Bronchial epithelial cell (primary cell): ENCODE measurements at places on chromosomes 4 and X. TPM values are rescaled to one million over a fixed set of nuclear protein-coding genes. Genes with fewer than 3 reads are reported as not detected.

DNA sequence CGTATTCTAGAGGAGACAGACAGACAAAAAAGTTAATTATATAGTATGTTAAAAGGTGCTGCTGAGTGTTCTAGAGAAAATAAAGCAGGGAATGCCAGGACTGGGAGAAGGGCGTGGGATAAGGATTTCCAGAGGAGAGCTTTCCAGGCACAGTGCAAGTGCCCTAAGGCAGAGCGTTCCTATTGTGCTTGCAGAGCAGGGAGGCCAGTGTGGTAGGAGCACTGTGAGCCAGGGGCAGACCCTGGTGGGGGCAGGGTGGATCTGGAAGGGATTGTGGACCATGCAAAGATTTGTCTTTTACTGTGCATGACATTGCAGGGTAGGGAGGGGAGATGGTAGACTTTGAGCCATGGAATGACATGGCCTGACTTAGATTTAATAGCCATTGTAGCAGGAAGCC is 25.8 kb downstream of the EXOC1 start:
- DNase-seq: no peak

GRCh38 chr4:11889099-11889498 is 460.4 kb upstream of the HS3ST1 start:
- DNase-seq: no peak

The ARHGEF38 gene
- total RNA-seq: 0.26 TPM in 1 of 2 replicates, not detected in the other

- no peak for DNase-seq
Observed at GRCh38 chrX:132114607-132115006, 13.2 kb downstream of the FRMD7 start.

GRCh38 chrX:9781941-9782340 is 4.3 kb upstream of the SHROOM2 start:
- no peak for DNase-seq

GRCh38 chr4:38979081-38979480 is 53.1 kb downstream of the TMEM156 start:
- DNase-seq: no peak

DNA sequence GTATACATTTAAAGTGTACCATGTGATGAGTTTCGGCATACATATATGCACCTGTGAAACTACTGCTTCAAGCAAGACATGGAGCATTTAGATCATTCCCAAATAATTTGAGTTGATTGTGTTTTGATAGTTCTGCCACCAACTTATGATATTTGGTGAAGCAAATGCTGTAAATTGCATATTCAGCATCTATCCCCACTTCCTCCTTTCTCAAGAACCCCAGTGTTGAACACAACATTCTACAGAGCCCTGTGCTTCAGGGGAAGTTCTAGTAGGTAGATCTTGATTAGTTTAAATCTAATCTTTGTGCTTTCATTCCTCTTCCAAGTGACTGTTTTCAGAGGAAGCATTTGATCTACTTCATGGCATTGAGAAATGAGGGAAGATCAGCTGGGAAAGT is 5.4 kb upstream of the SHROOM3 start:
- DNase-seq: no peak

GRCh38 chr4:137359691-137360315 is 172.5 kb downstream of the PCDH18 start:
- no peak for DNase-seq

DNA sequence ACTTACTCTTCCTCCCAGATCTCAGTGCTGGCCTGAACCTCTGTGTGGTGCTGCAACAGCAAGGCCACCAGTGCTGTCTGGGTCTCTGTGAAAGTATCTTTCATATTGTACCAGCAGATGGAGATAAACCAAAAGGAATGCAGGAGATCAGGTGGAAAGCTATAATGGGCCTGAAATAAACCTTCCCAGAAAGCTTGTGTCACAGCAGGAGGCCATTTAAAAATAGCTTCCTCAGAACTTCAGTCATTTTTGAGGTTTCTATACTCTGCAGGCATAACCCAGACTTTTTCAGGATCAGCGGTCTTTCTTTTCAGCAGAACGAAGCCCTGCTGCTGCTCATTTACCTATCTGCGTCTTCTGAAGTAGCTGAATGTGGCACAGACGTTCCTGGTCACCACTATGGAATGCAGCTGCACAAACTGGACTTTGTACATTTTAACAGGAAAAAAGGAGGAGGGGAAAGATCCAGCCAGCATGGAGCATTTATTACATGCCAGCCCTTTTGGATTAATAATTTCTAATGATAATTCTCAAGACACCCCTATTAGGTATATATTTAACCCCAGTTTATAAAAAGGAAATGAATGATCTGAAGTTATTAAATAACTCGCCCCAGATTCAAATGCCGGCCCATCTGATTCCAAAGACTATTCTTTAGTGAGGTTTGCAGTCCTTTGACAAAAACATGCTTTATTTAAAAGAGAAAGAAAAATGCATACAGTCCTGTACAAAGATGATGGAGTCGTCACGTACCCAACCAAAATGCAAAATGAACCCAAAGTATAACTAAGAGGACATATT is 119.7 kb downstream of the NFKB1 start:
- DNase-seq: peak; percentile 78

The SLC34A2 gene
- total RNA-seq: under 0.01 and 1.8 TPM in 2 replicates

The SSX1 gene
- not detected in 2 replicates for total RNA-seq

DNA sequence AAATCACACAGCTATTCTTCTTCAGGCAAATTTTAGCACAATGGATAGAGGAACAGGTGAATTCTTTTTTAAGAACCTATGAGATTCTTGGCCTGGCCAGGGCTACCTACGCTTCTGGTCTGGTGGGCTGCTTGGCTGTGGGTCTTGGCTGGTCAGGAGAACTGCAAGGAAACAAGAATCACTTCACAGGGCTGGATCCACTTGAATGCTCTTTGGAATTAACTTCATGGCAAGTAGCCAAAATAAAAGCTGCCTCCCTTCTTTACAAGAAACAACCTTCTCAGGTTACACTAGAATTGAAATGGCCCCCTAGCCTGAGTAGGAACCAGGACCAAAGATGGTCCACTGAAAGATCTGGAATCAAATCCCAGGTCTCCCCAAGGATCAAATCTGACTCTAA is 519.1 kb downstream of the IQCM start:
- no peak for DNase-seq

The NXF2 gene
- total RNA-seq: not detected in 2 replicates

DNA sequence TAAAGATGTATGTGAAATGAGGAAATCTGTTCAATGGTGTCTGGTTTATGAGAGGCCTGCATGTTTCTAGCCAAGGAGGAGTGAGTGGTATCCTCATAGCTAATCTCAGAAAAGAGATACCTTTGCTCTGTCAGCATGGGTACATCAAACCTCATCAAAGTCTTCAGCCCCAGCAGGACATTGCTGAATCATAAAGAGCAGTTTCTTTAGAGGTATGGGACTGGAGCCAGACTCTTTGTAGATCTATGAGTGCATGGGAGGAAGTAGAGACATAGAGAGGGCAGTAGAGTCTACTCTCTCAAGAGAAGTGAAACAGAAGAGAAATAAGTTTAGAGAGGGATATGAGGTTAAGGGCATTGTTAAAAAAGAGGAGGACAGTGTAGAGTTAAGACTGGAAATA is 1950.9 kb downstream of the ARAP2 start:
- no peak for DNase-seq

- DNase-seq: peak; percentile 77
Observed at GRCh38 chr4:140141210-140141835, 12.7 kb downstream of the MAML3 start.

- DNase-seq: no peak
Observed at GRCh38 chr4:74315376-74315775, 7.1 kb downstream of the EPGN start.

GRCh38 chr4:176226736-176227135 is 31.4 kb upstream of the SPATA4 start:
- no peak for DNase-seq

DNA sequence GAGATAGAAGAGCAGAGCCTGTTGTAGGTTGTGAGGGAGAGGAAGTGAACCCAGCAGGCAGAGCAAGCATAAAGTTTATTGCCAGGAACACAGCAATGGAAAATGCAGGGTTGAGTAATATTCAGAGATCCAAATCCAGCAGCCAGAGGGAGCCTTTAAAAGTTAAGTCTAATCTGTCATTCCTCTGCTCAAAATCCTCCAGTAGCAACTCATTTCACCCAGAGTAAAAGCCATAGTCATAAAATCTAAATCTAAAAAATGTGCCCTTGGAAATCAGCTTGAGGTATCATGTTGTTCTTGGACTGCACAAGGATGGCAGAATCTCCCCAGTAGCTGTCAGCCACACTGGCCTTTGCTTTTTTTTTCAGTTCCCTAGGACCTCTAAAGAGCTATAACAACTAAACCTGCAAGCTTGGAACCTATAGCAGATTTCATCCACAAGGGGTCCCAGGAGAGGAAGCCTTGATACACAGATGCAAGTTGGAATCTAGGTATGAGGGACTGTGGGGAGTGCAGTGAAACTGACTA is 62.9 kb upstream of the FRAS1 start:
- peak; percentile 72 for DNase-seq

- DNase-seq: no peak
Observed at GRCh38 chr4:95552942-95553550, 4.3 kb upstream of the UNC5C start.

DNA sequence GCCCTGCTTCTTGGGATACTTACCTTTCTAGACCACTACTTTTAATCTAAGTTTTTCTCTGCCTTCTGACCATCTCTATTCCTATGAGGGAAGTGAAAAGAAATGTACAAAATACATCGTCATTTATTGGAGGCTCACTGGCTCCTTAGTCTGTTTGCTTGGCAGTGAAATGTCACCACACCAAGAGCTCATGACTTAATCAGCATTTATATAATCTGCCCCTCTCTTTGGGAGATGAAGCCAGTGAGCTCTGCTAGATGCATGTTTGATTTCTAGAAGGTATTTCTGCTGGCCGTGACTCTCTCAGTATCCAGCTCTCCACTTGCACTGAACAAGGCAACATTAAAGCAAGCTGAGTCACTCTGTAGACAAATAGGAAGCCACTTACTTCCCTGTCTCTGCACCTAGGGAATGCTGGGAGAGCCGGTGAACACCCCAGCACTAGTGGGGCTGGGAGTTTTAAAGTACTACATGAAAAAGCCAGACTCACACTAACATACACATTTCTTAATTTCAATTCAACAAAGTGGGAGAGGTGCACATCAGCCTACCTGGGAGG is 79.1 kb downstream of the MID1IP1 start:
- peak; percentile 66 for DNase-seq

GRCh38 chrX:150303386-150304097 is 59.6 kb upstream of the MAMLD1 start:
- DNase-seq: no peak

GRCh38 chr4:138329506-138330070 is 87.4 kb upstream of the SLC7A11 start:
- DNase-seq: no peak

The XAGE1B gene
- total RNA-seq: not detected in 2 replicates

DNA sequence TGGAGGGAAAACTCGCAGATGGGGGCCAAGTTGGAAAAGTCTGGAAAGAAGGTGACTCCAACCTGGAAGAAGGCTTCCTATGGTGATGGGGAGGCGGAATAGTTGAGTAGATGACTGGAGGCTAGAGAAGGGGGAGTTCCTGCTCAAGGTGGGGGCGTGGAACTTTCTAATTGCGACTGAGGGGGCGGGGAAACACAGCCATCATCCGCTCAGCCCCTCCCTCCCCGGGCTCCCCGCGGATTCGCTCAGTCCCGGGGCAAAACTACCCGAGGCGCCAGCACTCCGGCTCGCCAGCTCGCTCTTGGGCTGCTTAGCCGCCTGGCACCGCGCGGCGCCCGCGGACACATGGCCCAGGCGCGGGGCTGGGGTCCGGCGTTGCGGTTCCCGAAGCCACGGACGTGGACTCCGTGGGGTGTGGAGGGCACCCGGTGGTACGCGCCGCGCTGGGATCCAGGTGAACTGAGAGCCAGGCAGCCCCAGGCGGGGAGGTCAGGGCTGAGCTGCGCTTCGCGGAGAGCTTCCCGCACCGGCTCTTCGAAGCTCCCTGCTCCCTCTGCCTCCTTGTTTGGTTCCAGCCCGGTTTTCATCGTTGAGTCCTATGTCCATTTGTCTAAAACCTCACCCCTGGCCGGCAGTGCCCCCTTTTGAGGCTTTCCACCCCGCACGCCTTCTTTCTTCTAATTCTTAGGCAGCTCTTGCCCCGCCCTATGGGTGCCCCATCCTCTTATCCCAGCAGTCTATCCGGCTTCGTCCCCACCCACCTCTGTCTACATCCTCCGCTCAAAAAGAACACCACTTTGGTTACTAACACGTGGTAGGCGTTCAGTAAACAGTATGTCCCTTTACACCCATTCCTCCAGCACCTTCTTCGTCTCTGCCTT is 38.9 kb downstream of the STARD8 start:
- peak; percentile 35 for DNase-seq

DNA sequence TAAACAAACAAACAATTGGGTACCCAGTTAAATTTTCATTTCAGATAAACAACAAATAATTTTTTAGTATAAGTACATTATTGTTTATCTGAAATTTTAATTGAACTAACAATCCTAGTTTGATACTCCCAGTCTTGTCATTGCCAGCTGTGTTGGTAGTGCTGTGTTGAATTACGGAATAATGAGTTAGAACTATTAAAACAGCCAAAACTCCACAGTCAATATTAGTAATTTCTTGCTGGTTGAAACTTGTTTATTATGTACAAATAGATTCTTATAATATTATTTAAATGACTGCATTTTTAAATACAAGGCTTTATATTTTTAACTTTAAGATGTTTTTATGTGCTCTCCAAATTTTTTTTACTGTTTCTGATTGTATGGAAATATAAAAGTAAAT is 2.9 kb downstream of the CXCL8 start:
- peak; percentile 29 for DNase-seq
